ENCODE measurements at places on chromosomes 6 and 20.

GRCh38 chr6:129370268-129370916 lies 339.6 kb downstream of the ARHGAP18 start:
- DNase-seq: peak; percentile 15

GRCh38 chr6:39341937-39342336 lies 19.4 kb upstream of the KCNK16 start:
- DNase-seq: no peak

DNA sequence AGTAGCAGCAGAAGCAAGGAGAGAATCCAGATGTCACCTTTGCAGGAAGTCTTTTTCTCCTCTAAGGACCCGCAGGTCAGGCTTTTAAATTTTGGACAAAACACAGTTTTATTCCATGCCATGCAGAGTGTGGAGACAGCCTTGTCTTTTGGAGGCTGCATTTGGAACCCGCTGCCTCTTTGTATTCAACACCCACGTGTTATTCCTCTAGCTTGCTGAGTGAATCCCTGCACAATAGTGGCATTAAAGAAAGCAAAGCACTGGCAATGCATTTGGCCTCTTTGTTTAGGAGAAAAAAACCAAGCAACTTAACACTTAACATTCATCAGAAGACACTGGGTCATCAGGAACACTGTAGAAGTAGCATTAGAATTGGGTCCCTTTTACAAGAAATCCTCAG lies 43.5 kb downstream of the TFAP2B start:
- no peak for DNase-seq

- DNase-seq: no peak
These were observed 36.9 kb upstream of the THEMIS start for GRCh38 chr6:127937747-127938146.

DNA sequence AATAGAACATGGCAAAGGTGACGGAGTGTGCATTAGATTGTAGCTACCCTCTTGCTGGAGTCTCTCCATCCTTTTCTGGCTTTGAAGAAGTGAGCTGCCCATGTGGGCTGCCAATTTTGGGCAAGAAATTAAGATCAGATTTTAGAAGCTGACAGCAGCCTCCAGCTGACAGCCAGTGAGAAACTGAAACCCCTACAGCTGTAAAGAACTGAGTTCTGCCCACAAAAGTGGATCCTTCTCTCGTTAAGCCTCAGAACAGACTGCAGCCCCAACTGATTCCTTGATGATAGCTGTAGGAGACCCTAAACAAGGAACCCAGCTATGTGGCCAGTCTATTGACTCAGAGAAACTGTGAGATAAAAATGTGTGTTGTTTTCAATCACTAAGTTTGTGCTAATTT lies 134.1 kb downstream of the CD109 start:
- DNase-seq: no peak

DNA sequence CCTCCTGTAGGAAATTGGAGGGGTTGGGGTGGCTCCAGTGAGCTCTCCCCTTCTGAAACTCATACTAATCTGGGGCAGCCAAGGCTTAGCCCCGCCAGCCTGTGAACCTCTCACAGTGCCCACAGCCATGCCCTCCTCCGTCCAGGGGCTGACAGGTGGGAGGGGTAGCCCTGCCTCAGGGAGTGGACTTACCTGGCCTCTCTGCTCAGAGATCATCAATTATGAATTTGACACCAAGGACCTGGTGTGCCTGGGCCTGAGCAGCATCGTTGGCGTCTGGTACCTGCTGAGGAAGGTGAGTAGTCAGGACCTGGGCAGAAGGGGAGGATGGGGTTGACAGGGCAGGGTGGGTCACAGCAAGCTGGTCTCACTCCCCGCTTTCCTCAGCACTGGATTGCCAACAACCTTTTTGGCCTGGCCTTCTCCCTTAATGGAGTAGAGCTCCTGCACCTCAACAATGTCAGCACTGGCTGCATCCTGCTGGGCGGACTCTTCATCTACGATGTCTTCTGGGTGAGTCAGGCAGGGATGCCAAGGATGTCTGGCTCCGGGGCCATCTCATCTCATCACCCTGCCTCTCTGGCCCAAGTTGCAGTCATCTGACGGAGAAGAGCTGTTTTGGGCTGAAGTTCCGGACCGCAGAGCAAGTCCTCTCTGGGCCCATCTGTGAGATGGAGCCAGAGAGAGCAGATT lies 34.7 kb downstream of the HM13 start:
- DNase-seq: no peak

DNA sequence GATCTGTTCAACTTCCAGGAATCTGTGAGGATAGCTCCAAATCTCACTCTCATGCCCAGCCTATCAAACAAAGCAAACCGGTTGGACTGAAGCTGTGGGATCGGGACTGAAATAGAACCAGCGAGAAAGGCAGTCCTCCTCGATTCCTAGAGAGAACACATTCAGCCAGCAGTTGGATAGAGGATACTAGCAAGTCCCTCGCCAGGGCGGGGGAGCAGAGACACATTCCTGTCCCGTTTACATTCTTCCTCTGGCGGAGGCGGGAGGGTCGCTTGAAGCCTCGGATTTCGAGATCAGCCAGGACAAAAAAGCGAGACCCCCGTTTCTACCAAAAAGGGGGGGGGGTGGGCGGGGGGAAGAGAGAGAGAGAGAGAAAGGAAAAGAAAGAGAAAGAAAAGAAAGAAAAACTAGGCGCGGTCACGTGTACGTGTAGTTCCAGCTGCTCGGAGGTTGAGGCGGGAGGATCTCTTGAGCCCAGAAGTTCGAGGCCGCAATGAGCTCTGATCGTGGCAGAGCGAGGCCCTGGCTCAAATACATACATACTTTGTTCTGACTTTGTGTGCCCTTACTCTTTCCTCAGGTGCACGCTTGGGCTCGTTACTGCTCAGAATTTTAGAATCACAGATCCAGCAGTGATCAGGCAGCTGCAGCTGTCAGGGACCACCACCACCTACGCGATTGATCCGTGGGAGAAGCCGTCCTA lies 19.5 kb downstream of the ZNF311 start:
- DNase-seq: peak; percentile 93

DNA sequence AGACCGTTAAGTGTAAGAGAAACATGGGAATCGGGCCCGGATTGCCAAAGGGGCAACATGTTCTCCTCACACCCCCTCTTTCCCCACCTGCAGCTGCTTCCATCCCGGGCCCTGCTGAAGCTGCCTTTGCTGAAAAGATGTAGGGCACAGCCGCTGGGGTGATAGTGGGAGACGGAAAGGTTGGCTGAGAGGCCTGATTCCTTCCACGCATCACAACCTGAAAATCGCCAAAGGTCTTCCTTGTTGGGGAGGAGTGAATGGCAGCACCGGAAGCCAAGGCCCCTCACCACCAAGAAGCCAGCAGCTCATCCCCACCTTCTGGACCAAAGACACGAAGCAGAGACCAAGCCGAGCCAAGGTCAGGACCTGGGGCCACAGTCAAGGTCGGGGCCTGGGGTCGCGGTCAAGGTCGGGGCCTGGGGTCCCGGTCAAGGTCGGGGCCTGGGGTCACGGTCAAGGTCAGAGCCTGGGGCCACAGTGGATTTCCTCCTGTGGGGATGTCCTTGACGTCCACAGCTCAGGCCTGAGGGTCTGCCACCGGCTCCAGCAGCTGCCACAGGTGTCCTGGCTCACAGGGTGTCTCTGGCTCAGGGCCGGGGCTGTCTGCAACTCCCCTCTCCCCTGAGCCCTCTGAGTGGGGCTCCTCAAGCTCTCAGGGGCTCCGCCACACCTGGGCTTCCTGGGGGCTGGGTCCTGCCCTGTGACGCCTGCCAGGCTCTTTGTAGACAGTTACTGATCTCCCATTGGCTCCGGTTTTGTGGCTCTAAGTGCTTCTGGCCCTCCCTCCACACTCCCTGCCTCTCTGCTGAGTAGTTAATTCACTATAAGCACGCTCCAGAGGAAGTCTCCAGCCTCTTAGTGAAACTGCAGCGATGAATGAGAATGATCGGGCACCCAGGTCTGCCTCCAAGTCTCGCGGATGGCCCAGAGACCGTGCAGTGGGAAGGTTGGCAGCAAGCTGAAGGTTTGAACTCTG lies 5.5 kb upstream of the CHRNA4 start:
- DNase-seq: no peak

GRCh38 chr6:121849477-121849876 lies 414.0 kb downstream of the GJA1 start:
- DNase-seq: peak; percentile 67

DNA sequence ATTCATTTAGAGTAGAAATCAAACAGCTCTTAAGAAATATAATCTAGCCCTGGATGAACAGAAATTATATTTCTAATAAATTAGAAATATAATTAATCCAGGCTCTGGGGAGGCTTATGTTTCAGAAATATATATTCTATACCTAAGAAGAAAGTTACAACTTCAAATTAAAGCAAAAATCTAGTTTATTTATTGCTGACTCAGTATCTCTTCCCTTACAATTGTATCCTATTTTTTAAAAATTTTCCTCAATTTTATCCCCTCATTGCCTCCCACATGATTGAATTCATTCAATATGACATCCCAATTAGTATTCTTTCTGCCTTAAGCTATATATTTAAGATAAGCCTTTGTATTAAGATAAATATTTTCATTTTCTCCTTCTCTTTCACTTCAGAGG lies 71.4 kb downstream of the HS3ST5 start:
- no peak for DNase-seq

DNA sequence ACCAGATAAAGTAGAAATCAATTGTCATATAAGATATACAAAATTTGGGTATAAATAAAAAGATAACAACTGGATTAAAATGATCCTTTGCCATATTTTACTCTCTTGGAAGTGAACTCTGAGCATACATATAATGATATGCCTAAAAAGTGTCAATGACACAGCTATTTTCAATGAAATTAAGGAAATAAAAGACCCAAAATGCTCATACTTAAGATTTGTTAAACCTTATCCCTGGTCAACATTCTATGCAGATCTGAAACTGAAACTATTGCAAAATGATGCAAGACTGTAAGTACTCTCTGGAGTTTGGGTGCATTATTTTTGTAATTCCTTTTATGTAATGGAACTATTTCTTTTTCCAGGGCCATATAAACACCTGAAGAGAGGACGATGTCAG lies 119.0 kb upstream of the SGK1 start:
- DNase-seq: no peak

DNA sequence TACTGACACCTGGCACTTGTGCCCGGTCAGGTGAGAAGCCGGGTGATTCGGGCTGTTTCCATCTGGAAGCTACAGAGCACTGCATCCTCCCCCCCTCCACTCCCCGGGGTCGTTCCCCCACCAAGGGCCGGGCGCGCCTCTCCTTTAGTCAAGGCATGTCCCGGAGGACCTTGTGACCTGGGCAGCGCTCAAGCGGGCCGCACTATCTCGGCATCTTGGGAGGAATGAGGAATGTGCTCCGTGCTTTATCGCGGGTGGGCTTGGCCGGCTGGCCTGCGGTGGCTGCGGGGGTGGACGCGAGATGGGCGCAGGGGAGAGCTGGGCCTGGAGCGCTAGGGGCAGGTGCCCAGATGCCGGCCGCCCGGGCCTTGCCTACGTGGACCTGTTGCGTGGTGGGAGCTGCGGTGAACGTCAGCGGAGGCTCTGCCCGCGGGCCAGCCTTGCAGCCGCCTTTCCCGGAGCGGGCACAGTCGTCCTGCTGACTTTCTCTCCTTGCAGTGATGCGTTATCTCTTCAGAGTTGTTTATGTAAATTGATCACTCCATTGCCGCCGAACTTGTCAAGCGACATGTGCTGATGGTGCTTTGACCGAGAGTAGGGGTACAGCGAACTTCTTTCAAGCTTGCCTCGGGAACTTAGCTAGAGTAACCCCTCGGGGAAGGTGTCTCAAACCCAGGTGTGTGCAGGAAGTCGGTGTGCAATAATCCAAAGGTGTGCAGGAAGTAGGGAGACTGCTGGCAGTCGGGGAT lies 1.1 kb downstream of the LRRC1 start:
- DNase-seq: no peak

DNA sequence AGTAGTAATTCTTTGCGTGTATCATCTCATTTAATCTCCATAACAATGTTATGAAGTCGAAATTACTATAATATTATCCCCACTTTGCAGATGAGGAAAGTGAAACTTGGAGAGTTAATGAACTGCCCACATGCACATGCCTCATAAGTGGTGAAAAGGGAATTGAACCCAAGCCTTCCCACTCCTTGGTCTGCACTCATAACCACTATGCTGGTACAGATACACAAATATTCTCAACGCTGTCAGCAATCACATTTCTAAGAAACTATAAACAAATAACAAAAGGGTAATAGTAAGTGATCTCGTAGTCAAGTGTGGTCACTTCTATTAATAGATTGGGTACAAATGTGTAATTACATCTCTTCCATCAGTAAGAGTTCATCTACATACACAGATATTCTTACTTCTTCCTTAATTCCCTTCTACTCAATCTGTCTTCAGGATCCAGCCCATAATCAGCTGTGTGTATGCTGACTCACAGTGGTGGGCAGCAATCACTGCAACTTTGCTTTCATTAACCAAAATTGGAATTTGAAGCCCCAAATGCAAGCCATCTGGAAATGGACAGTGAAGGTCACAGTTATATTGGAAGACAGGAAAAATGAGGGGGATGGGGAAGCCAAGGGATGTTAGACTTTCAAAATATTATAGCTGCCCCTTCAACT lies 6.6 kb downstream of the PRSS35 start:
- peak; percentile 10 for DNase-seq

- no peak for DNase-seq
These were observed 189.6 kb downstream of the GJA10 start for GRCh38 chr6:90083891-90084290.

- DNase-seq: no peak
These were observed 63.8 kb upstream of the DYNLRB1 start for GRCh38 chr20:34452281-34452982.

DNA sequence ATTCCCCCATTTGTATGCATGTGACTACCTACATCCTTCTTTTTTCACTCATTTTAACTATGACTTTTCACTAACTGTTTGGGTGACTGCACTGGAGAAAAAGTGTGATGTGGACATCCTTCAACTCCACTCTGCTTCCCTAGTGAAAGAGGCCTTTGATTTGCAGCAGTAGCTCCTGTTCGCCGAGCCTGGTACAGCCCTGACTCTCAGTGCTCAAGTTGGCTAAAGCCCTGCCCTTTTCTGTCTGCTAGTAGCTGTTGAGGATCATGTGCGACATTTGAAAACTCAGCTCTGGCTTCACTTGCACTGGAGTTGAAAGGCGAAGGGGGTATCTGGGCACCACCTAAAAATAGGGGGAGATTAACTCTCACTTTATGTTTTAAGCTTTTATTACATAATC lies 42.1 kb downstream of the DAAM2 start:
- DNase-seq: no peak

GRCh38 chr6:116217069-116217468 lies 36.8 kb downstream of the TSPYL4 start:
- no peak for DNase-seq

DNA sequence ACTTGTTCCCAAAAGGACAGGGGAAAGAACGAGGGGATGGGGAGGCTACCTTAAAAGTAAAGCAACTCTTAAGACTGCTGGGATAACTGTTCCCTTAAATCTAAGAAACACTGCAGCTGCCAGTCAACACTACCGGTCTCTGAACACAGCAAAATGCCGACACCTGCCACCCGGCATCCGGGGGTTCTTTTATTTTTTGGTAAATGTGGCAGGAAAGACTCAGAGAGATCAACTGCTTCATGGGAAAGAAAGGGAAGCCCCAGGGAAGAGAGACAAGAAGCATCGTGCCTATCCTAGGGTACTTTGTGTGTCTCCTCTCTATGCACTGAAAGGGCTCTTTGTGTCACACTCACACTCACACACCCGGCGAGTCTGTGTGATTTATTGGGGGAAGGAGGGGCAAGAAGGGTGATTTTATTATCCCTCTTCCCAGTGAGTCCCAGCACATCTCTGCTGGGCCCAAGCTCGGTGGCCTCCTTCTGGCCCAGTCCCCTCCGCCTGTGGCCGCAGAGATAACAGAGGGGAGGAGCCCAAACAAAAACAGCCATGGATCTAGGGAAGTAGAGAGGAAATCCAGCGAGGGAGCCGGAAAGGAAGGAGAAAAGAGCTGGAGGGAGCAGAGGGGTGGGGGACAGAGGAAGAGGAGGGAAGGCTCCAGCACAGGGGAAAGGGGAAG lies 1.4 kb downstream of the FYN start:
- DNase-seq: peak; percentile 51

- DNase-seq: peak; percentile 23
These were observed 24.5 kb upstream of the PTCHD4 start for GRCh38 chr6:48135323-48136084.
